Kidney capillary endothelial cell (primary cell): ENCODE measurements at places on chromosomes 7 and 10.

DNA sequence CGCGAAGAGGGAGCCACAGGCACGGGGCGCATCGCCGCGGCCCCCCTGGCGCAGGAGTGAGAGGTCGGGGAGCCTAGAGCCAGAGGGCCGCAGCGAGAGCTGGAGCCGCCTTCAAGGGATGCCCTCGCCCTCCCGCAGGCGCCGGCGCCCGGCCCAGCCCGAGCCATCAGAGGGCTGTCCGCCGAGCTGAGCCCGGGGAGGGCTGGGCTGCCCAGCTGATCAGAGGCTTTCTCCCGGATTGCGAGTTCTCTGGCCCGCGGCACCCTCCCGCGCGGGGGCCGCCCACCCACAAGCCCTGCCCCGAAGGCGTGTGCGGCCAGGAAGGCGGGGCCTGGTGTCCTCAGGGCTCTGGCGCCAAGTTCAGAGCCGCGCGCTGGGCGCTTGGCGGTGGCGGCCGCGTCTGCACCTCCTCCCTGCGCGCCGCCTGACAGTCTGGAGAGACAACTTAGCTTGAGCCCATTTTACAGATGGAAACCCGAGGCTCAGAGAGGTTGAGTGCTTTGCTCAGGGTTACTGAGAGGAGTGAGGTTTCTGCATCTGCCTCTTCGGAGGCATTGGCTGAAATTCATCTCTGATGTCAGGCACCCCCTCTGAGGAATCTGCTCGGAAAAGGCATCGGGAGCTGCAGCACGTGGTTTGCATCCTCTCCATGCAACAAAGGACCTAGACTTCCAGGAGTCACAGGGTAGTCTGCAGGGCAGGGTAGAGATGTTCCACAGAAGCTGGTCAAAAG lies 3.8 kb upstream of the ANTXRL start:
- DNase-seq: peak; percentile 28

DNA sequence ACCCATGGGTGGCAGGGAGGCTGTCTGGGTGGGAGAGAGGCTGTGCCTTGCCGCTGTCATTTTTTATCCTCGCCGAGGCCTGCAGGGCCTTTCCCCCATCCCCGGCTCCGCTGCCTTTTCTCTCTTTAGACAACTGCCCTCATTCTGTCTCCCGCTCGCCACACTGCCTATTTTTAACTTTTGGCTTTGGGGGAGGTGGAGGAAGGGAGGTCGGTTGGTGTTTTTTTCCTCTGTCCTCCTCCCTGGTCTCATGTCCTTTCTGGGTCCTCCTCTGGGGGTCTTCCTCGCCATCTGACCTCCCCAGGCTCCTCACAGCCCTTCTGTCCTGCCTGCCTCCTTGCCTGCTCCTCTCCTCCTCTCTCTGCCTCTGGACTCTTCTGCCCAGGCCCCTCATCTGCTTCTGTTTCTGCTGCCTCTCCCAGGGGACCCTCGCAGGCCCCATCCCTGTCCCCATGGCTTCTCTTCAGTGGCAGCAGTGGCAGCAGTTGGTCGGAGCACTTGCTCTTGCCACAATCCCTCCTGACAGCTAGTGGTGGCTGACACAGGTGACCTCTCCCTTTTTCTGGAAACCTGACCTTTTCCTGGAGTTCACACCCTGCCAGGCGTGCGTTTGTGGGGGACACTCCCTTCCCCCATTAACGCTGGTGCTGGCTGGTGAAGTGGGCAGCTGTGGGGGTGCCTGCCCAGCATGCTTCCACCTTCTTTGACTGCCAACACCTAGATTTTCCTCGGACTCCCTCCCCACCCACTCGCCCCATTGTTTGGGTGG lies 19.5 kb upstream of the PCBD1 start:
- no peak for DNase-seq

DNA sequence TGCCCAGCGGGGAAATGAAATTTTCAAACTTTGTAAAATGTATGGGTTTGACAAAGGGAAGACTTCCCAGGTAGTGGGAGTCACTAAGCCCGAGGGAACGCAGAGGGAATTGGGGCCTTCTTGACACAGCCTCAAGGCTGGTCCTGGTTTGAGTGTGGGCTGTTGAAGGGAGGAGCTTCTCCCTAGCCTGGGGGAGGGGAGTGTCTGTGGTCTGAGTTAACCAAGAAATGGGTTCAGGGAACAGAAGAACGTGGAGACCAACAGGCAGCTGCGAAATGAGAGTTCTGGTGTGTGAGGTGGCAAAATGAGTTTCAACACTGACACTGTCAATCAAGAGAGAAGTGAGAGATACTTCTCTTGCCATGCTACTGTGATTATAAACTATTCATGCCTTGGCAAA lies 32.7 kb upstream of the BAMBI start:
- DNase-seq: no peak

- no peak for DNase-seq
Measured at GRCh38 chr10:9645928-9646600, 1371.6 kb upstream of the CELF2 start.

DNA sequence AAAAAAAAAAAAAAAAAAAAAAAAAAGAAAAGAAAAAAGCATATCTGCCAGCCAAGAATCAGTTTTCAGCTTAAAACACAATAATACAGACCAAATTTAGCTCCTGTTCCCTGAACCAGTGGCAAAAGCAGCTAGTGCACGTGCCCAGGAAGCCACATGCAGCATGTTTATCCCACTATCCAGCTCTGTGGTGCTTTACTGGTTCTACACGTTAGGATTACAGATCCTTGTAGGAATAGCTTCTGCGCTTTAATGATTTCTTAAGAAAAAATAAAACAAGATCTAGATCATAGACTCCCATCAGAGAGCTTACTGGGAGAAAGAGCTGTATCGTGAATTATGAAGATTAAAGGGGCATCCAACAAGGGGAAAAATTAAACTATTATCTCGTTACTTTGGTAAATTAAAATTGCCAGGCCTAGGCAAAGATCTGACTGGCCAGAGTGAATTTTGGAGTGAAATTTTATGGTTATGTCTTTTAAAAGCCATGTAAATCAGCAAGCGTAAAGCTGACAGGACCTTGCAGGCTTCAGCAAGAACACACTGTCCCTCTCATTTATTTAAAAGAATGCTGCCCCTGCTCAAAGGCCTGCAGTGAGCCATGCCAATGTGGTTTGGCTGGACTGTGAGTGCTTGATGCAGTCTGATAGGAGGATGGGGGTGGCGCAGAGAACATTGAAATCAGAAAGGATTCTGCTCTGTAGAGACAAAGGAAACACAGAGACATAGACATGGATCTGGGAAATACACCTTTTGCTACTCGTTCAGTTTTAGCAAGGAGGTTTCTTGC lies 177.3 kb upstream of the PHYHIPL start:
- DNase-seq: no peak

- no peak for DNase-seq
Measured at GRCh38 chr10:18381679-18382078, 241.5 kb downstream of the CACNB2 start.

DNA sequence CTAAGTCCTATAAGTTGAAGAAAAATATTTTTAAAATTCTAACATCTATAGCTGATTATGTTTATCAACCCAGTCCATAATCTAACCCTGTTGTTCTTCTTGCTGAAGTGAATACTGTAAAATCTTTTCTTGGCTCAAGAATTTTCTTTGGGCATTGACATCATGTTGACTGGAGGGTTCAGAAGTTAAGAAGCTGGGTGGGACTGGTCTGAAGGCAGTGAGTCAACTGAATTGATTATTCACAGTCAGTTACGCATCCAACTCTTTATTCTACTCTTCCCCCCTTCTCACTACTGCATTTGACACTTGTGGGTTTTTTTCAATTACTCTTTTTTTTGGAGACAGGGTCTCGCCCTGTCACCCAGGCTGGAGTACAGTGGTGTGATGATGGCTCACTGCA lies 31.0 kb downstream of the DENND2A start:
- no peak for DNase-seq

- no peak for DNase-seq
Measured at GRCh38 chr10:6400331-6400730, 179.7 kb downstream of the PRKCQ start.

GRCh38 chr7:7698930-7699329 lies 19.5 kb downstream of the RPA3 start:
- DNase-seq: no peak

GRCh38 chr10:101570428-101571270 lies 17.4 kb downstream of the POLL start:
- DNase-seq: no peak

GRCh38 chr7:7798510-7798909 lies 80.1 kb upstream of the RPA3 start:
- no peak for DNase-seq

DNA sequence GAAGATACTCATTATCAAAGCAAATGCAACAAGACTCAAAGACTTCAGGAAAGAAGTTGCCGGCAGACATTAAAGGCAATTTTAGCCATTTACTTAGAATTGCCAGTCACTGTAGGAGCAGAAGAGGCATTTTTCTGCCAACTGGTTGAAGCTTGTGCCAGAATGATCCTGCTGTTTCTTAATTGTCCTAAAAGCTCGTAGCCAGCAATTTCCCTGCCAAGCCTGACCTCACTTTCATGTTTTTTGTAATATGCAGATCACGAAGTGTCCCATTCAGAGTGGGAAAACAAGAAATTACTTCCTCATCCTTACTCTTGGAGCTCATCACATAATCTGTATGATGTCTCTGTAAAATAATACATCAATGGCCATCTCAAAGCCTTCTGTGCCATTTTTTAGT lies 130.9 kb upstream of the ANKRD1 start:
- DNase-seq: no peak

DNA sequence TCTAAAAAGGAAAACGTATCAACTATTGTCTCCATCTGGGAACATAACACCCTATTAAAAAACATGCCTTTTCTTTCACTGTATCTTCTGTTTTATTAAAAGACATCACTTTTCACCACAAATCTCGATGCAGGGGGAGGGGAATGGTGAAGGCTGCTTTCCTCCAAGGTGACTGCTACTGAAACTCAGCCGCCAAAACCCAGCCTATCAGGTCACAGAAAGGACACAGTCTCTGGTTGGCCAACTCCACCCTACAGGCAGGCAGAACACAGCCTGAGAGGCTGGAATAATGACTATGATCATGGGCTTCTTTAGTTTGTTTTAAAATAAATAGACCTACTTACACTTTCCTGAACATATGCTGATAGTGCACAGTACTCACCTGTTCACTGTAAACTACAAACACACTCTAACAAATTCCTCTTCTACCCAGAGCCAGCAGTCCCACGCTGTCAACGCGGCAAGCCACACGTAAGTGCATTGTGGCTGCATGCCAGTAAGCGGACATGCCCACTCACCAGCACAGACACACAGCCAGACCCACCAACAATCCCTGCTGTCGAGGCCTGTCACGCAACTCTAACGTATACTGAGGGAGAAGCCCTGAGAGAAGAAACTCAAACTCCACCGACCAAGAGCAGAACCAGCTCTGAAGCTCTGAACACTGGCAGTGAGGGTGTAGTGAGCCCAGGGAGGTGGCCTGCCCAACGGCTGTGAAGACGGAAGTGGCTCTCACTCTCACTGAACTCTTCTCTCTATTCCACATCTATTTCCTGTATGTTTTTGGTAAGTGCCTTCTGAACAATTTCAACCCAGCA lies 41.8 kb downstream of the NCAPG2 start:
- DNase-seq: no peak

- no peak for DNase-seq
Measured at GRCh38 chr7:103964269-103964668, 25.2 kb downstream of the RELN start.

GRCh38 chr7:125255810-125256209 lies 326.2 kb upstream of the POT1 start:
- no peak for DNase-seq

- DNase-seq: no peak
Measured at GRCh38 chr7:97020996-97021746, 3.5 kb downstream of the DLX5 start.

GRCh38 chr10:87935290-87936141 lies 72.1 kb downstream of the PTEN start:
- no peak for DNase-seq

DNA sequence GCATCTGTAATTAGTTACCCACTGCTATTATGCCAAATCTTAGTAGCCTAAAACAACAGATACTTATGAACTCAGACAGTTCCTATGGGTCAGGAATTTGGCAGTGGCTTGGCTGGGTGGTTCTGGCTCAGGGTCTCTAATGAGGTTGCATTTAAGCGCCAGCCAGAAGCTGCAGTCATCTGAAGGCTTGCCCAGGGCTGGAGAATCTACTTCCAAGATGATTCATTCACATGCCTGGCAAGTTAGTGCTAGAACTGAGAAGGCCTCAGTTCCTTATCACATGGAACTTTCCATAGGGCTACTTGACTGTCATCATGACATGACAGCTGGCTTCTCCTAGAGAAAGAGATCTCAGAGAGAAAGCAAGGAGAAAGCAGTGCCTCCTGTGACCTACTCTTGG lies 121.3 kb downstream of the AVL9 start:
- DNase-seq: peak; percentile 13

- DNase-seq: no peak
Measured at GRCh38 chr7:7808156-7808555, 89.7 kb upstream of the RPA3 start.

- DNase-seq: no peak
Measured at GRCh38 chr7:81503336-81503735, 266.5 kb downstream of the HGF start.

GRCh38 chr10:103493362-103493915 lies at the start of gene NEURL1:
Gene NEURL1, plus strand, starts transcription at chr10:103493705. Its CDS starts 683 bp downstream, at chr10:103494388.
- DNase-seq: no peak

DNA sequence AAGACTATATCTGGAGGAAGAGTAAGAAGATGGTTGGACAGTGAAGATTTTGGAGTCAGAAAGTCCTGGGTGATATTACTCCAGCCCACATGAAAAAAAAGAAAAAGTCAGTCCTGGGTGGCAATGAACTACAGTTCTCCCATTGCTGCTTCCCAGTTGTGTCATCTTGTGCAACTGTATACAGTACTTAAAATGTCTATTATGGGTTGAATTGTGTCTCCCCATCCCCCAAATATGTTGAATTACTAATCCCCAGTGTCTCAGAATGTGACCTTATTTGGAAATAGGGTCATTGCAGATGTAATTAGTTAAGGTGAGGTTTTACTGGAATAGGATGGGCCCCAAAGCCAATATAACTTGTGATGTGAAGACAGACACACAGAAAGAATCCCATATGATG lies 15.6 kb downstream of the SEC23IP start:
- no peak for DNase-seq

GRCh38 chr10:73096041-73096448 lies 621 bp downstream of the P4HA1 start:
- peak; percentile 59 for DNase-seq

DNA sequence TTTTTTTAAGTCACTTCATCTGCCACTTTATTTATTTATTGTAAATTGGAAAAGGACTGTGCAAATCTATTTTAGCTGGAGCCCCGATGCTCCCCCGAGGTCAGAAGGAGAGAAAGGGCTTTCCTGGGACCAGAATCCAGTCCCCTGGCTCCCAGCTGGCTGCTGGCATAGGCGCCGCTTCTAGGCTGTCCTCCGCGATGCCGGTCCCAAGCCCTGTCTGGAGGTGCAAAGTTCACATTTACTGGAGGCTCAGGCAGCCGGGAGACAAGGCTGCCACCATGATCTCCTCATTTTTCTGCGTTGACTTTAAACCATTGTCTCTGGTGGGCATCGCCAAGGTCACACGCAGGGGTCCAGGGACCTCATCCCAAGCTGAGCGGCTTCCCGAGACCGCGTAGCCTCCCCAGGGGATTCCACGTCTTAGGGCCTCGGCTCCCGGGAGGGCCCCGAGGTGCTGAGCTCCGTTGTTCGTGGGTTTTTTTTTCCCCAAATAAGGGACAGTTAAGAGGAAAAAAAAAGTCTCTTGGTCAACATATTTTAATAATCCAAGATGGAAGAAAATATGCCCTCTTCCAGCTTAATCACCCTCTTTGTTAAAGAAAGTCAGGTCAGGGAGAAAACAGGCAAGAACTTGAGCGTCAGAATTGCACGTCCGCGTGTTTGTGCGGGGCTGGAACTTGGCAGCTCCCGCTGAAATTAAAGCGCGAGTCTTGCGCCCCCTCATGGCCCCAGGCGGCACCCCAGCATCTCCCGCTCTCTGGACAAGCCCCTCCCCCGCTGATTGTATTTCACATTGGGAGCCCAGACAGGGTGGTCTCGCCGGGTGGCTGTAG lies 11.9 kb downstream of the RGR start:
- DNase-seq: peak; percentile 16
